Stimulated activated CD4-positive, alpha-beta T cell treated with anti-CD3 and anti-CD28 coated beads, Interleukin-1b, Interleukin-23, amount 100 ng/mL, for 48 hours (primary cell): ENCODE measurements at places on chromosomes 5 and 9.

DNA sequence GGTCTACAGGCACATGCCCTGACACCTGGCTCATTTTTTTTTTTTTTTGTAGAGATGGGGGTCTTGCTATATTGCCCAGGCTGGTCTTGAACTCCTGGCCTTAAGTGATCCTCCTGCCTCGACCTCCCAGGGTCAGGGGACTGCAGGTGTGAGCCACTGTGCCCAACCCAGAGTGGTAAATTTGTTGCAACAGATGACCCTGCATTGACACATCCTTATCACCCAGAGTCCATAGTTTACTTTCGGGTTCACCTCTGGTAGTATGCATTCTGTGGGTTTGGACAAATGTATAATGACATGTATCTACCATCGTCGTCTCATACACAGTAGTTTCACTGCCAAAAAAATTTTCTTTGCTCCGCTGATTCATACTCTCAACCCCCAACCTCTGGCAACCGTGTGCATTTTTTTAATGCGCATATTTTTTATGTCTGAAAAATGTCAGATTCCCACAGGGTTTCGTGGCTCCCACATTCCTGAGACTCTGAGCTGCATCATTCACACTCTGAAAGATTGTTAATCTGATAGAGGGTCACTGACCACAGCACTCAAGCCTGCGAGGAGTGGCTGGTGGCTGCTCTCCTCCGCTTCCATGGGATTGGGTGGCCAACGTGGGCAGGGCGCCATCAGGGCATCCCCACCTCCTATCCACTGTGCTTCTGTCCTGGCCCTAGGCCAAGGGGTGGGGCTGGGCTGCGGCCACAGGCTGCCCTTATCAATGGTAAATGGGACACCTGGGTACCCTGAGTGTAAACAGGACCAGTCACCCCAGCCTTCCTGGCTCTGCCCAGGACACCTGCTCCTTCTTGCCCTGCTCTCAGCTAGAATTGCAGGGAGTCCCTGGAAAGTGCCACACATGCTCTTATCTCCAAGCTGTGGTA is 9.6 kb downstream of the NDST1 start:
- DNase-seq, result no peak

DNA sequence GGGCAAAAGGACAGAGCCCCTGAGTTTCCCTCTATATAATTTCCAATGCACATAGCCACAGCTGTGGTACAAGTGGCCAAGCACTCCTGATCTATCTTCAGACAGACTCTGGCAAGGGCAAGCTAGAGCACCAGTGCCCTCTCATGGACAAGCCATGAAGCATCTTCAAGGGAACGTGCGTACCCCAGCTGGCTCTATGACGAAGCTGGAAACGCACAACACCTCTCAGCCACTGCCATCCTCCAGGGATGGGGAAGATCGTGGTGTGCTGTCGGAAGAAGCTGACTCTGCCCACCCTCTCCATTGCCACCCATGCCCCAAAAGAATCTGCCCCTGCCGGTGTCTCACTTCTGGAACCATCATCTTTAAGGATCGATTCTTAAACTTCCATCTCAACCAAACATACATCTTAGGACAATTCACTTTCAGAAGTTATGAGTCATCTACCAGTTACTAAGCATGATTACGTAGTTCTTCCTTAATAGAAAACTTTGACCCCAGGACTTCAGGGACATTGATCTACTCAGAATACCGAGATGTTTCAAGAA is 482.9 kb downstream of the AGTPBP1 start:
- peak; percentile 4 for DNase-seq

DNA sequence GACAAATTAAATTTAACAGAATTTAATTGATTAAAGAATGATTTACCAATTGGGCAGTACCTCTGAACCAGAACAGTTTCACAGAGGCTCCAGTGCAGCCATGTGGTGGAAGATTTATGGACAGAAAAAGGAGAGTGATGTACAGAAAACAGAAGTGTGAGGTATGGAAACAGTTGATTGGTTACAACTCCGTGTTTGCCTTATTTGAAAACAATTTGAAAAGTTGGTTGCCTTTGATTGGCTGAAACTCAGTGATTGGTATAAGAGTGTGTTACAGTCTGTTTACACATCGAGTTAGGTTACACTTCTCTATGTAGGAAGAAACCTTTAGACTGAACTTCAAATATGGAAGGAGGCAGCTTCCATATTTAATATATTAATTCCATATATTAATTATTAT is 30.1 kb downstream of the KIAA1958 start:
- no peak for DNase-seq

DNA sequence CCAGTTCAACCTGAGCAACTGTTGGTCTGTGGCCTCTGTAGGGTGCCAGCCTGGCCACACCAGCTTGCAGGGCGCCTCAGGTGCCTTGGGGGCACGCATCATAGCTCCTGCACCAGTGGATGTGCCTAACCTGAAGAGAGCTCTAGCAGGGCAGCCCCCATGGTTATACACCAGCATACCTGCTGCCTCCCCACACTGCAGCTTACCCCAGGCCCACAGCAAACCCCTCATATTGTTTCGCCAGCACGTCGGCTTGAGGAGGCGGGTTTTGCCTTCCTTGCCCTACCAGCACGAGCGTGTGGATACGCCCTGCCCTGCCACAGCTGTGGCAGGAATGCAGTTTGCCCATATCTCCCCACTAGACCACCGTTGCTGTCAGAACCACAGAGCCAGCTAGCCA is 435.9 kb downstream of the SLCO4C1 start:
- DNase-seq, result no peak

DNA sequence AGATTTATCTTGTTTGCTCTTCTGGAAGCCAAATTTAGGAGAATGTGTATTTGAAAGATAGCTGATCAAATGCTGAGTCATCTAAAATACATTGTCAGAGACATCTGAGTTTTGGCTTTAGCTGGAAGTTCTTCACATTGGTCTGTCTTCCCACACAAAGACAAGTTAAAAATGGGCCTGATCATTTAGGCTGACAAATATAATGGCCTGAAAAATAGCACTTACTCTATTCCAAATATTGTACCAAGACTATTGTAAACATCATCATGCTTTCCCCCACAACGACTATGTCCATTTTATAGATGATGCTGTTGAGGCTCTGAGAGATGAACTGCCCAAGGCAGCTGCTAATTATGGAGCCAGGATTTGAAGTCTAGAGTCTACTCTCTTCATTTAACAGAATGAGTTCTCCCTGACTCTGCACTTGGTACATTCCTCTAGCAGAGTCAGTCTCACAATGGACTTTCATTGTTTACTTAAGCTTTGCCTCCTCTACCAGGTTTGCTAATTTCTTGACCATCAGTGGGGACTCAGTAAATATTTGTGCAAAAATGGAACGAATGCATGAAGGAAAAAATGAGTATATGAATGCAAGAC is 619.4 kb upstream of the KLF4 start:
- no peak for DNase-seq

DNA sequence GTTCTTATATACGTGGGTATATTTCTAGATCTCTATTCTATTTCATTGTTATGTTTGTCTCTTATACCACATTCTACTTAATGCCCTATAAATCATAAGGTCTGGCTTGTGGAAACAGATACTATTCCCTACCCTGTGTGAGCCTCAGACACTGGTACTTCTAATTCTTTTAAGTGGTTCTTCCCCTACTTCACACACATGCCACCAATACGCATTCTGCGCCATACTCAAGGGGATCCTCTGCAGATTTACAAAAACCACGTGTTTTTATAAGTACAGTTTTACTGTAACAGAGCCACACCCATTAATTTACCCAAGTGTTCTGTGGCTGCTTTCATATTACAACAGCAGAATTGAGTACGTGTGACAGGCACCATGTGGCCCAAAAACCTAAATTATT is 195.6 kb downstream of the SAXO1 start:
- DNase-seq, result no peak

GRCh38 chr5:146919304-146919703 is 40.7 kb upstream of the PPP2R2B start:
- no peak for DNase-seq

DNA sequence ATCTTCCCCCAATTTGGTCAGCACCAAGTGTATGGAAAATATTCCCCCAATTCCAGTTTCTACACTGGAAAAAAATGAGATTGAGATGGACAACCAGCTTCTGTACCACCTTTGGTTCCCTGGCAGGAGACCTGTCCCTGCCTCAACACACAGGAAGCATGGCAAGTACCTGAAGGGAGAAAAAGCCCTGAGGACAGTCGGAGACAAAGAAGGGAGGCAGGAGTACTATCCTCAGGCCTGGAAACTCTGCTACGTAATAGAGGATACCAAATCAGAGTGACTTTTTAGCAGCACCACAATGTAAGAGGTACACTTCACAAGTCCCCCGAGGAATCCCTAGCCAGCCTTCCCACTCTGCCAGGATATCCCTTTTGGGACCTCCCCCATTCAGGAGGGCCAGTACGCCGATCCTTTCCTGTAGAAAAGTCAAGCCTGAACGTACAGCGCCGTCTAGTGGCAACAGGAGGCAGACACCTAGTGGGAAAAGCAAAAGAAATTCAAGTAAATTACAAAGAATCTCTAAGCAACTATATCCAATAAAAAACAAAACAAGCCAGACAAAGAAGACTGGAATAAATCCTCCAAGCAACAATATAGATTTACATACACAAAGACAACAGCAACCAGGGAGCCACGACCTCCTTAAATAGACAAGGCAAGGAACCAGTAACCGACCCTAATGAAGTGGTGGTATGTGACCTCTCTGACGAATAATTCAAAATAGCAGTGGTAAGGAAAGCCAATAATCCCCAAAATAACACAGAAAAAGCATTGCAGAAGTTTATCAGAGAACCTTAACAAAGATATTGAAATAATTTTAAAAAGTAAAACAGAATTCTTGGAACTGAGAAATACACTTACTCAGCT is 63.3 kb upstream of the SLCO6A1 start:
- DNase-seq, result peak; percentile 21
